ENCODE measurements at places on chromosomes 6 and 20.
A peak's percentile ranks its signal among the peaks of the same experiment; 100 is the strongest.

GRCh38 chr6:108119769-108120141 lies 45.2 kb upstream of the OSTM1 start:
- no peak for DNase-seq

DNA sequence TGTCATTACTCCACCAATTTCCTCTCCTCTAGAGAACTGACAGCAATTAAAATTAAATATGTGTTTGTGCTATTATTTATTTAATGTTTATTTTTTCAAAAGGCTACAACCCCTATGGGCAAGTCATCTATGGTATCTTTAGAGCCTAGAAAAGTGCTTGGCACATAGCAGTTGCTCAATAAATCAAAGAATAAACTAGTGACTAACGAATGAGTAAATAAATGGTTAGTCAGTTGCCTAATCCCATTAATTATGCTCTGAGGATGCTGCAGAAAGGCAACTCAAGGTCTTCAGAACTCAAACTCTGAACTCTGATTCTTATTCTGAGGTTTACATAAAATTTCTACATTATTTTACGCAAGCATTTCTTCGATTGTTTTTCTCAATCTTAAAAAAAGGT lies 193.0 kb upstream of the TSHZ2 start:
- no peak for DNase-seq

- no peak for DNase-seq
Measured at GRCh38 chr6:134391205-134391604, 73.3 kb upstream of the SGK1 start.

- peak; percentile 73 for DNase-seq
Measured at GRCh38 chr20:49583669-49584417, 15.9 kb upstream of the PTGIS start.

- peak; percentile 22 for DNase-seq
Measured at GRCh38 chr6:160293844-160294243, 35.2 kb upstream of the SLC22A2 start.

DNA sequence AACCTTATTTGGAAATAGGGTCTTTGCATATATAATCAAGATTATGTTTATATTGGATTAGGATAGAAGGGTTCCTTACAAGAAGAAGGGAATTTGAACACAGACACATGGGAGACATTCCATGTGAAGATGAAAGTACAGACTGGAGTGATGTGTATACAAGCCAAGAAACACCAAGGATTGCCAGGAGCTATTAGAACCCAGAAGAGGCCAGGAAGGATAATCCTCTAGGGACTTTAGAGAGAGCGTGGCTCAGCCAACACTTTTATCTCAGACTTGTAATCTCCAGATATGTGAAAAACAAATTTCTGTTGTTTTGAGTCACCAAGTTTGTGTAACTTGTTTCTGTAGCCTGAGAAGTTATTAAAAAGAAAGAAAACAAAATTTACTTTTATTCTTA lies 1173.9 kb upstream of the CITED2 start:
- DNase-seq = no peak

- DNase-seq = no peak
Measured at GRCh38 chr6:149950423-149950822, 8.6 kb downstream of the ULBP2 start.

DNA sequence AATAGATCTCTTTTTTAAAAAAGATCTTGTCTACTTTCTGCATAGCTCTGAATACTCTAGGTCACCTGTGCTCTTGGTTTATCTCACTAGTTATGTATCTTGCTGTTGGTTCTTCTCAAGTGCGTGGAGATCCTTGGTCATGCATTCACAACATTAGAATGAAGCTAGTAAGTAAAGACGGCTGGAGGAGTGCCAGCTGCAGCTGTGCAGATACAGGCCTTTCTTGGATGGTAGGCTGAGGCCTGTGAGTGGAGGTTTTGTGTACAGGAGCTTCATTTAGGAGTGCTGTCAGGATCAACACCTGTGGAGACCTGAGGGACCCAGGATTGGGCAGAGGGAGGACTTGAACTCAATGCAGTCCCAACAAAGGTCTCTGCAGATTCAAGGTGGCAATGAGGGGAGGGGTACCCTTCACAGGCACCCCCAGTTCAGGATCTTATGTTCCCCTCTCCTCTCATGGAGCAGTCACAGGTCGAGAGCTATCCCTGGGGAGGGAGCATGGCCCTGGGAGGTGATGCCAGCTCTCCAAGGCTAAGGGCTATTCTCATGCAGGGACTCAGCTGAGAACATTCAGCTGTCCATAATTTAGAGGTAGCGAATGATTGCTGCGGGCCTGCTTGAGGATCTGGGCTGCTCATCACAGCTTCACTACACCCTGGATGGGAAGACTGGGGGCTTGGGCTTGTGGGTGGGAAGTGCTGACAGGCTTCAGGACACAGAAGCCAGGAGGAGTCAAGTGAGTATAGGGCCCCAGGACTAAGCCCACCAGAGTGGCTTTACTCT lies 98.9 kb upstream of the ENPP5 start:
- no peak for DNase-seq
